ENCODE measurements at places on chromosomes 7 and 10. TPM values are rescaled to one million over a fixed set of nuclear protein-coding genes. Genes with fewer than 3 reads are reported as not detected.
A peak's percentile ranks its signal among the peaks of the same experiment; 100 is the strongest.

Gene EPO
- 6.4 TPM for total RNA-seq

Gene GPER1
- total RNA-seq: 29.8 TPM

Gene SLC26A4
- total RNA-seq: not detected

Gene SFR1
- total RNA-seq: 1.2 TPM

Gene POLR2J2
- 3.7 TPM for total RNA-seq

Gene CDHR3
- total RNA-seq: 7.7 TPM

Gene PDGFA
- total RNA-seq: 2.7 TPM

- no peak for DNase-seq
These were observed 17.1 kb upstream of the GTPBP4 start for GRCh38 chr10:971150-971542.

- no peak for DNase-seq
These were observed 37.1 kb downstream of the CCDC71L start for GRCh38 chr7:106623853-106624252.

GRCh38 chr7:52209614-52210013, 825.8 kb upstream of the POM121L12 start:
- DNase-seq: no peak

DNA sequence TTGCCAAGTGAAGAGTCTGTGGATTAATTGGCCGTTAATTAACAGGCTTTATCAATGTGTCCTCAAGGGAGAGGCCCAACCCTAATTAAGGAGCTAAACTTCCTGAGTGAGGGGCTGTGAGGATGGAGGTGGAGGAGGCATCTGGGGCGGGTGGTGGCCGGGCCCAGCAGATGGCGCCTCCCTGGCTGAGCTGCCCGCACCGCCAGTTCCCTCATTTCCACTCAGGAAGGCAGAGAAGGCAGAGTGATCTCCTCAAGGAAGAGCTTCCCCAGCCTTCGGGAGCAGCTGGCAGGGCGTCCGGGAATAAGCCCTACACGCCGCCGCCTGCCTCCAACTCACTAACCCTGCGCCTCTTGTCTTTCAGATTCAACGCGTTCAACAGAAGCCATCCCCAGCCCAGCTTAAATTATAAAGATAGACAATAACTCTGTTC, 112.2 kb downstream of the CYTH3 start:
- DNase-seq: no peak

- DNase-seq: no peak
These were observed 7.5 kb downstream of the SFXN2 start for GRCh38 chr10:102721954-102722353.

- DNase-seq: no peak
These were observed 43.6 kb upstream of the SMNDC1 start for GRCh38 chr10:110348336-110348735.

- DNase-seq: no peak
These were observed 615 bp upstream of the WBP1L start for GRCh38 chr10:102743078-102743587.

DNA sequence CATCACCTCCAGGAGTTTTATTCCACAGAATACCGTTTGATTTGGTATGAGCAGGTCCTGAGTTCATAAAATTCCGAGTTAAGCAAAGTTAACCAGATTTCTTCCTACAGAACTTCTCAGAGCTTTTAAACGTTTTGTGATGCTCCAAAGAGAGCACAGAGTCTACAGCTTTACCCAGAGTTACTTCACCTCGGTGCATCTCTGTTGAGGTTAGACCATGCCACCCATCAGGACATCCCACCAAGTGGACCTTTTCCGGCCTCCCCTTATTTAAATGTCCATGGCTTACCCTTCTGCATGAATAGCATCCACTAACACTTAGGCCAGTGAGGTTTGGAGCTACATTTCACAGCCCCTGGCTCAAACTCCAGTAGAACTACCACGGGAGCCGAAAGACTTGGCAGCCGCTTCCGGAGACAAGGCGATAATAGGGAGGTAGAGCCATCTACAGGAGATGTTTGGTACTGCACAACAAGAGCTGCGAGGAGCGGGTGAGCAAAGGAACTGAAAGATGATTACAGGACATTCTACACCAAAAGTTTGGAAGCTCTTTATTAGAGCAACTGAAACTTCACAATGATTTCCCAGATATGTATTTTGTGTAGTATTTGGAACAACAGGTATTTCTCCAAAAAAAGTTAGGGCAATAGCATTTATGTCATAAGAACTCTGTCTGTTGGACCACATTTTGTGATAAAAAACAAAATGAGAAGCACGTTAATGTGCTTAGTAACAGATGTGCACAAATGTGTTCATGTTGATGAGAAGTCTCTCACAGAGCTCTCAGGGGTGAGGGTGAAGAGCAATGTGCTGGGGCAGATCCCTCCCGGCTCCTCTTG, 174.7 kb downstream of the HERPUD2 start:
- peak; percentile 78 for DNase-seq

DNA sequence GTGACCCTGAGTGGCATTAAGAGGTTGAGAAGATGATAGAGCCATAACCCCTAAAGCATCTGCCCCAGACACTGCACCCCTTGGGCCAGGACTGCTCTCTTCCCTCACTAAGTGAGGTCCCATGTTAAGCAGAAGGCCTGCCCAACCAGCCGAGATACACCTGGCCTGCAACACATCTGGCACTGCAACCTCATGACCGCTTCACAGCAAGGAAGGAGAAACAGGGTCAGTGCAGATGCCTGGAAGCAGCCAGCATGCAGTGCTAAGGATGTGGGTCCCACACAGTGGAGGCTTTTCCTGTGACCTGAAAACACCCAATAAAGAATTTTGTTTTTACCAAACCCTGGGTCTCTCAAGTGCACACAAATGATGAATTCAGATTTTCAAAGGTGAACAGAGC, 7.4 kb downstream of the NOD1 start:
- DNase-seq: peak; percentile 38

GRCh38 chr10:124415210-124415609, 3.5 kb downstream of the OAT start:
- no peak for DNase-seq

DNA sequence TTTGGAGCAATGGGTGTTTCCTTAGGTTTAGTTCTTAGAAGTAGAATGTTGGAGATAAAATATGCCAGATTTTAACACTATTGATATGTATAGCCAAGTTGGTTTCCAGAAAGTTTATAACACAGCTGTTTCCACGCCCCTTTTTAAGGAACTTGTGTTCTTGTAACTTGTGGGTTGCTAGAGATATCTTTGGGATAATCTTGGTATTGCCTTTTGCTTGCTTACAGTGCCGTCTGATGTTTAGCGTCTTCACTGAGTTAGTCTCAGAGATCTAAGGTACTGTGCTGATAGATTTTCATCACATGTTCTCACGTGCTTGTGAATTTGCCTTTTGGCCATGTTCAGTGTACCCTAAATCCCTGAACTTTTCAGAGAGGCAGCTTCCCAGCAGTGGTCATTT, 12.4 kb downstream of the TMEM248 start:
- no peak for DNase-seq

- no peak for DNase-seq
These were observed 98.0 kb downstream of the SPAG6 start for GRCh38 chr10:22443175-22443901.

DNA sequence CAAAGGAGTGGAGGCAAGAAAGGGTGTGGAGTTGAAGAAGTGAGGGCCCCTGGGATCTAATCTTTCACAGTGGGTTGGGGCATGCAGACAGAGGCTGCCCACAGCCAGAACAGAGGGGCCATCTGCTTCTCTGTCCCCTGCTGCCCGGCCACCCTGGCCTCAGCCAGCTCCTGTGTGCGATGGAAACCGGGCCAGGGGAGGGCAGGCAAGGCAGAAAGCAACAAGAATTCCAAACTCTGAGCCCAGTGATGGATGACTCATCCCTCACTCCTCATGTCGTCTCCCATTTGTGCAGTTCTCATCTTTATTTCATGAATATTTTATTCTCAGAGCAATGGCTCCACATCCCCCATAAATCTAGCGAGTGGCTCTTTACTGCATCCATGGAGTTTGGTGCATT, 757.1 kb downstream of the GRID1 start:
- DNase-seq: no peak

GRCh38 chr7:25389489-25390106, 161.3 kb upstream of the NPVF start:
- DNase-seq: no peak

DNA sequence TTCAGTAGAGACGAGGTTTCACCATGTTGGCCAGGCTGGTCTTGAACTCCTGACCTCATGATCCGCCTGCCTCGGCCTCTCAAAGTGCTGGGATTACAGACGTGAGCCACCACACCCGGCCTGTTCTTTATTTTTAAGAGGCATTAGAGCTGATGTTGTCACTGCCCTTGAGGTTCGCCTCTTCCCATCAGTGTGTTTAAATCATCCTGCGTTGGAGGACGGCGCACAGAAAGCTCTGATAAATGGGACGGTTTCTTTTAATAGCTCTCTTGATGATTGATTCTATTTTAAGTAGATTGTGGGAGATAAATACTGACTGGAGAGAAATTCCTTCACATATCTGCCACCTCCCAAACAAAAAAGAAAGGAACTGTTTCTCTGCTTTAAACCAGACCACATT, 29.0 kb downstream of the UPP1 start:
- no peak for DNase-seq

DNA sequence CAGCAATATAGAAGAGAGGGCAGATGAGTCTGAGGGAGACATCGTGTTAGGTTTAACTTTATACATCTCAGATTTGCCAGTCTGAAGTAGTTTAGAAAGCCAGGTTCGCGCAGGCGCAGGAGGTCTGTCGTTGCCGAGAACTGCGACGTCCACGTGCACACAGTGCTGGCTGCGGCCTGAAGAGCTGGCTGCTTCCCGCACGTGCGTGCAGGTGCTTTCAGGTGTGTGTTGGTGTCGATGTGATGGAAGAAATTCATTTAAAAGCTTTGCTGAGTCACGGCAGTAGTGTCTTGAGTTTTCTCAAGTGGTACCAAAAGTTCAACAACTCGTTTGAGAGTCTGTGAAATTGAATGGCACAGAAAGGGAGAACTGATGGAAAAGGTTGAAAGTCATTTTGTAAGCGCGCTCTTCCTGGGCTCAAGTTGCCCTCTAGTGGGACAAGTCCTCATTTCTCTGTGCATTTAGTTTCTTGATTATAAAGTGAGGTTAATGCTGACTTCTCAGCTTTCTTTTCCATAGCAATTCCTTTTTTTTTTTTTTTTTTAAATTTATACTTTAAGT, 18.6 kb downstream of the WDR37 start:
- no peak for DNase-seq
